ENCODE measurements at places on chromosomes 5 and 9.

- DNase-seq = no peak
Measured at GRCh38 chr9:117783828-117784227, 79.6 kb downstream of the TLR4 start.

GRCh38 chr5:54985301-54986268 lies at the start of gene ESM1:
ESM1 (minus strand) TSS chr5:54985593; CDS start chr5:54985517, 76 bp downstream.
- no peak for DNase-seq

DNA sequence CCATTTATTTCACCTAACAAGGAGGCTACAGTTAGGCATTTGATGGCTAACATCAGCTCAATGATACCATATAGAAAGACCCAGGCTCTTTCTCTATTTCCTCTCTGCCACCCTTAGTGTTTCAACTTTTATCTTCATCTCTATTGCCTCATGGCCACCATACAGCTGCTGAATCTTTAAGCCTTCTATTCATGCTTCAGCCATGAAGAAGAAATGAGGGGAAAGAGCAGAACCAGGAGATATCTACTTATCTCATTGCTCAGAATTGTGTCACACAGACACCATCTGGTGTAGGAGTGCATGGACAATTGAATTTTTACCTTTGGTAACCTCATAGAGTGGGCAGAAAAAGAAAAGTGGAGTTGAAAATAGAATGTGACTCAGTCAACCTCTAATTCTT lies 6.7 kb downstream of the GAPT start:
- DNase-seq = no peak

- no peak for DNase-seq
Measured at GRCh38 chr5:141966275-141966962, 2.5 kb upstream of the RNF14 start.

DNA sequence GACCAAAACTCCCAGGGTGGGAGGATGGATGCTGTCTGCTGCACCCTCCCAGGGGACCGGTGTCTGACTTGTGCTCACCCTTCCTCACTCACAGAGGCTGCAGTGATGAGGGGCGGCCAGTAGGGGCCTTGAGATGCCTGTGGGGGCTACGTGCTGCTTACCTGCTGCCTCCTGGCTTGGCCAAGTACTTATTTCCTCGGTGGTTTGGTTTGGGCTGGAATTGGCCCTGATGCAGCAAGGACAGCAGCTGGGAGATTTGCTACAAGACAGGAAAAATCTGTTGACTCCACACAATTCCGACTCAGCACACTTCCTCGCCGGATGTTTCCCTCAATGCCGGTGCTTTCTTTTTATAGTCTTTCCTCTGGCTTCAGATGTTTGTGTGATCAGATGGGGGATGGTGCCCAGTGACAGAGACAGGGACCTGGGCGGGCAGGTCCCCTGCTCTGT lies 6.6 kb downstream of the PCDH12 start:
- no peak for DNase-seq

- no peak for DNase-seq
Measured at GRCh38 chr9:36135741-36136271, 727 bp upstream of the GLIPR2 start.

DNA sequence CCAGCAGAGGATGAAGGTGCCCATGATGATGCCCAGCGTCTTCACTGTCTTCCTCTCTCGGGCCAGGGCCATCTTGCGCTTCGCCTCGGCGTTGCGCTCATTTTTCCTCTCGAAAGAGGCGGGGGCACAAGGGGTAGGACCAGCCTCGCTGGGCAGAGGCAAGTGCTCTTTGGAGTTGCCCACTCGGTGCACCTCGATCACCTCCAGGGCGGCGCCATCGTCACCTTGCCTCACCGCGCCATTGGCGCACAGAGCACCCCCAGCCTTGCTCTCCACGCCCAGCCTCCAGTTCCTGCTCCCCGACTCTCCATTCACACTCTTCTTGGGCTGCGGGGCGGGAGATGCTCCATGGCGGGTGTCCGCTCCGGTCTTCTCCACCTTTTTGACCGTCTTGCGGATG lies 1.6 kb downstream of the HTR1A start:
- DNase-seq = no peak

- no peak for DNase-seq
Measured at GRCh38 chr5:51201024-51201423, 182.2 kb upstream of the ISL1 start.

DNA sequence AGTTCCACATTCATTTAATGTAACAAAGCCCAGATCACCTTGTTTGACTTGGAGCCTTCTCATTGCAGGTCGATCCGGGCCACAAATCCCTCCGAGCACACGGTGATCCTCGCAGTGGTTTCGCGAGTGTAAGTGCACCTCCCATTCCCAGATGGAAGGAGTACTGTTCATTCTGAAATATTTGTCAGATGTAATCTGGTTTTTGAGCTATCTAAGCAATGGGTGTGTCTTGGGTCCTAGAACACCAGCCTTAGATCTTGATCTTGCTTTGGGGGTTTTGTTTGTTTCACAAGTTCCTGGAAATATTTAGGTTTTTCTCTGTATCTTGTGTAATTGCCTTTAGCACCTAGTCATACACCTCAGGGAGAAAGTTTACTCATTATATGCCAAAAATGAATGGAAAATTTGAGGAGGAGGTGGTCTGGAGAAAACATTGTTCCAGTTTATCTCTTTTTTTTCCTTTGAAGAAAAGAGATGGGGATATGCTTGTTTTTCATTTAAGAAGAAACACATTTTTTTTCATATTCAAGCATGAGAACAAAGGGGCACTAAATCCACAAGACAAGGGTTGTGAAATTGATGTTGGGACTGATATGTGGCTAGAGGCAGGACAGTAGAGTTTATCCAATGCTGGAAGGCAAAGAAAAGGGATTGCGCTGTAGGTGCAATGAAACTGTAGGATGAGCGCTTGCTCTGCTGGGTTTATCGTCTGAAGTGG lies 118.6 kb downstream of the PDE8B start:
- DNase-seq = no peak

DNA sequence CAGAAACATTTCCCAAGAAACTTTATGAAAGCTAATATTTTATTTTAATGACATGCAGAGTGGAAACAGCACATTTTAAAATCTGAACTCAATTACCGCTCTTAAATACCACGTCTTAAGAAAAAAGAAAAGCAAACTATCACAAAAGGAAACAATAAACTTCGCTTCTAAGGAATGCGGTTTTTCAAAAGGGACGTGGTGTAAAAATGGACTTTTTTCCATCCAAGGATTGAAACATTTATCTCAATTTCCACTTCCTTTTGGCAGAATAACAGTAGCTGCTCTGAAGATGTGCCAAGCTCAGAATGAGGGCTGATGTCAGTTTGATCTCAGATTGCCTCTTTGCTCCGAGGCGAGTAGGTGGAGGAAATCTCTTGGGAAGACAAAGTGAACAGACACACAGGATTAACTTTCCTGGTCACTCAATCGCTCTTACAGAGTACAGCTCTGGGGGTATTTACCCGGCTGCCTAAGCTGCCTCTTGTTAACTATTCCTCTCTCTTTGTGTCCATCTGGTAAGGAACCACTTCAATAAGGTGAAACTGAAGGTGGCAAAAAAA lies 158.5 kb downstream of the TRPM6 start:
- peak; percentile 1 for DNase-seq

DNA sequence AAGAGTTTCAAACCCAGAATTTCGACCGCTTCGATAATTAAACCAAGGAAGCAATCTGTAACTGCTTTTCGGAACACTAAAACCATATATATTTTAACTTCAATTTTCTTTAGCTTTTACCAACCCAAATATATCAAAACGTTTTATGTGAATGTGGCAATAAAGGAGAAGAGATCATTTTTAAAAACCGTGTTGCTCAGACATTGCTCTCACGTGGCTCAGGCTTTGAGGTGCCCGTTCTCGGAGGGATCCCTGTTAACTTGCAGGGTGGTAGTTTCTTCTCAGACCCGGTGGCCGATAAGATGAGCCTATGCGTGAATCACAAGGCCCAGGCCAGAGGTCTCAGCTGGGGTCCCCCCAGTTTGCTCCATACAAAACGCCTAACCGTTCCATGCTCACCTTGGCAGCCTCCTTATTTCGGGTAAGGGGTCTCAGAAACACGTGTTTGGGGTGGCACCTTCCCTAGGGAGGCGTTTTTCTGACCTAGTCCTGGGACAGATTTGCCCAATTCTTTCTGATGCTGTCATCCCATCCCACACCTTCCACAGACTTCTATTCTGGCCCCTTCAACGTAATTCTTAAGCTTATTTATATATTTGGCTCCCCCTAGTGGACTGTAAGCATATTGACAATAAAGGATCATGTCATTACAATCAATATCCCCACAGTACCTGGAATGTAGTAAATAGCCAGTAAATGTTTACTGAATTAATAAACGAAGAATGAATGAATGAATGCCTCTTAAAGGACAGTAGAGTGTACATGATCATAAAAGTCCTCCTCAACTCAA lies 48.1 kb downstream of the THBS4 start:
- peak; percentile 50 for DNase-seq

DNA sequence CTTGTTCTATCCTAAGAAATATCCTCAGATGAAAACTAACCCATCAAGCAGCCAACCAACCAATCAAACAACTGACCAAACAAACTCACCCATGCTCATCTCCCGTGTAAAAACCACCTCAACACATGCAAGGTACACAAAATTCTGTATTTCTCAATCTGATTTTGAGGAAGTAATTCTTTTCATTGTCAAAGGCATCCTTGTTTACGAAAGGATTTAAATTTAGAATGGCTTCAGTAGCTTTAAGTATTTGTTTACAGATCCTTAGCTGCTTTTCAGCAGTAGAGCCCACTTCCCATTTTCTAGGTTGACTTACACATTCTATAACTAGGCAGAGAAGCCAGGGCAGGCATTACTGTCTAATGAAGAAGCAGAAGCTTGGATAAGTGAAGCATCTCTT lies 78.6 kb downstream of the NTRK2 start:
- no peak for DNase-seq

GRCh38 chr9:137357166-137357565 lies 55.1 kb upstream of the NRARP start:
- no peak for DNase-seq

- peak; percentile 62 for DNase-seq
Measured at GRCh38 chr9:111599092-111599954, at the start of gene PTGR1. PTGR1 (minus strand) TSS chr9:111599647; CDS start chr9:111597422, 2,225 bp downstream.

DNA sequence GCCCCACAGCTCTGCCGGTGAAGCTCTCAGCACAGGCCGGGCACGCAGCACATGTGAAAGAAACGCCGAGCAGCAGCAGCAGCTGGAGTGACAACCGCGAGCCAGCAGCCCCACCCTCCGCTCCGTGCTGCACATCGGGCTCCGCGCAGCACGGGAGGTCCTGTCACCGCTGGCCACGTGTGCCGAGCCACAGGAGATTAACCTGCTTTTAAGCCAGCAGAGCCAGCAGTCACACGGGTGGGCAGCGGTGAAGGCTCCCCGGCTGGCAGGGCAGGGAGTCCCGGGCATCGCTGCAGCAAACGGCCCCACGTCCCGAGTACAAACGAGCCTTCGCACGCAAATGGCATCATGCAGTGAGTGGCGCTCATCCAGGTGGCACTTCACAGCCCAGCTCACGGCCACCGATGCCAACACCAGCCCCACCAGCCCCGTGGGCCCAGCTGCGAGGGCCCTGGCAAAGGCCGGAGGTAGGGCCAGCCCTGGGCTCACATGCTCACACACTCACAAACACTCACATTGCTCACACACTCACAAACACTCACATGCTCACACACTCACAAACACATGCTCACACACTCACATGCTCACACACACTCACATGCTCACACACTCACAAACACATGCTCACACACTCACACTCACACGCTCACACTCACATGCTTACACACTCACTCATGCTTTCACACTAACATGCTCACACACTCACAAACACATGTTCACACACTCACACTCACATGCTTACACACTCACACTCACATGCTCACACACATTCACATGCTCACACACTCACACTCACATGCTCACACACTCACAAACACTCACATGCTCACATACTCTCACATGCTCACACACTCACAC lies 11.1 kb downstream of the CCDC187 start:
- DNase-seq = no peak

GRCh38 chr5:17360879-17361278 lies 137.2 kb upstream of the TAF11L2 start:
- no peak for DNase-seq

- DNase-seq = no peak
Measured at GRCh38 chr5:128966846-128967245, 1.6 kb downstream of the SLC27A6 start.

DNA sequence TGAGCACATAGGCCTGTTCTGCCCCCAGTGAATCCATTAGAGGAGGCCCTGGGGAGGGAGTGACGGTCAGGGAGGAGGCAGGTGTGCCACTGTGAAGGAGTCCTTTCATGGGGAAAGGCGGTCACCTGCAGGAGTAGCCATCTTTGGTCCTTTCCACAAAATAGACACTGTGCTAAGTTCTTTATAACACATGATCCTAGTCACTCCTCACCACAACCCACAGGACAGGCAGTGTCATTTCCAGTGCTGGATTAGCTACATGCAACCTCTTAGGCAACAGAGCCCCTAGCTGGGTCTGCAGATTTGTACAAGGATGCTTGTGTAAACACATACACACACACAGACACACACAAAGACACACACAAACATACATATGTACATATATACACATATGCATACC lies 18.3 kb downstream of the DOCK2 start:
- no peak for DNase-seq

- no peak for DNase-seq
Measured at GRCh38 chr5:15452781-15453180, 47.2 kb upstream of the FBXL7 start.

DNA sequence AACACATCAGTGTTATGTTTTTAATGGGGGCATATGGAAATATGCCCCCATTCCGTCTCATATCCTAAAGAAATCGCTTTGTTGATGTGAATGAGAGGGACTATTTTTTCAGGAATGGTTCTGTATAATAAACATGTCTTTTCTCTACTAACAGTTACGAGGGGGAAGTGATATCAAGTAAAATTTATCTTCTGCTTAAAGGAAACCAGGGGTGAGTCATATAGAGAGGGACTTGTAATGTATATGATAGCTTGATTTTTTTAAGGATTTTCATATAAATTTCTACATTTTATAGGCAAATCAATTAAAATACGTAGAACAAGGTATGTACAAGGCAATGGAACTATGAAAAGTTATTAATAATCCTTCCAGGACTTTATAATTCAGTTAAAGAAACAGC lies 207.1 kb downstream of the SEMA5A start:
- no peak for DNase-seq

DNA sequence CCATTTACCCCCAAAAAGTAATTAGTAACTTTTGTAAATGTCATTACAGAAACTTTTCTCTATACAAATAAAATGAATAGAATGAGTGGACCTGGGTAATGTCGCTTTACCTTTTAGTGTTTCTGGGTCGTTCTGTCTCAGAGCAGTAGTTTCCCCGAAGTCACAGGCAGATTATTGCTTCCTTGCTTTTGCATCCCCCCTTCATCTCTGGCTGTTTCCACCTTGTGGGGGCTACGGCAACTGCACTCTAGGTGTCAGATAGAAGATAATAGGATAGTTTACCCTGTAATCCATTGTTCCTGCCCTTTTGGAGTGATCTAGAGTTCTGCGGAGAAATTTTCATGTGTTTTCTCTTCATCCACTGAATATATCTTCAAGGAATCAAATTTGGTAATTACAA lies 68.7 kb downstream of the PRR16 start:
- DNase-seq = no peak

DNA sequence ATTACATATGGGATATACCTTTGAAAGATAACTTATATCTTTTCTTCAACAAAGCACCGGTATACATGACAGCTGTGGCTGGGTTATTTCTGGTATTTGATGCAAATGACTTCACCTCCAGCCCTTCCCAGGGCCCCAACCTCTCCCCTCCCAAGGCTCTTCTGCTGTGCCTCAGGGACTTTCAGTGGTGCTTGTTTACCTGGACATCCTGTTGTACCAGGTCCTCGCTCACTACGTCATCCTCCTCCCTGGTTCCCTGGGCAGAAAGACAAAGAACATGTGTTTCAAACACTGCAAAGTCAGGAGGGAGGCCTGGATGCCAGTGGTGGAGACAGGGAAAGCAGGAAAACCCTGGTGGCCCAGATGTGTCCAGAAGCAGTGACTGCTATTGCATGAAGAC lies 23.4 kb downstream of the ANXA6 start:
- DNase-seq = no peak

Data from fibroblast of skin of left quadriceps (primary cell).